Body of pancreas (tissue), 4 donors: ENCODE measurements at places on chromosomes 11 and 22.

DNA sequence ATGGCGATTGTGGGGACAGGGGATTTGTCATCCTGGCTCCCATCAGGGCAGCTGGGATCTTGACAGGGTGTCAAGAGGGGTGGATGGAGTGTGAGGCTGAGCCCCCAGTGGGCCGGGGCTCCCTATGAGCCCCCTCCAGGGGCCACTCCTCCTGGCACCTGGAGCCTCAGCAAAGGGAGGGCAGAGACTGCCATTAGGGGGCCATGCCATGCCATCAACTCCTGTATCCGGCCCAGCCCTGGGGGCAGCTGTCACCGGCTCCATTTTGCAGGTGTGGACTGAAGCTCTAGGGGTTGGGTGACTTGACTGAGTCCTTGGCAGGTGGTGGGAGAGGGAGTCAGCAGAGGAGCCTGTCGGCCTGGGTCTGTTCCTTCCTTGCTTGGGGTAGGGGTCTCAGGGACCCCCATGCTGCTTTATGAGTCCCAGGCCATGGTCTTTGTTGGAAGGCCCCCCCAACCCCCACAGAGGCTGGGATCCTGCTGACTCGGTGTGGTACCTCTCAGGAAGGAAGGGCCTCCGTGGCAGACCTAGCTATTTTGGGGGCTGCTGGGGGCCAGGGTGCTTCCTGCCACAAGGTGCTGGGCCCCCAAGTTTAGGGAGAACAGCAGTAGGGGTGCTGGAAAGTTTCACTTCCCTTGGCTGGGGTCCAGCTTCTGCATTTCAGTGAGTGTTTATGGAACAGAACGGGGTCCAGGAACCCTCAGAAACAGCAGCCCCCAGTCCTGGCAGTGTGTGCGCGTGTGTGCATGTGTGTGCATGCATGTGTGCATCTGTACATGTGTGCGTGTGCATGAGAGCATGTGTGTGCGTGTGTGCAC lies 1.5 kb downstream of the ACY3 start:
- no peak for DNase-seq
- peak overlapping the region; percentile 82 for H3K27ac ChIP-seq
- no peak overlapping the region for H3K4me3 ChIP-seq

DNA sequence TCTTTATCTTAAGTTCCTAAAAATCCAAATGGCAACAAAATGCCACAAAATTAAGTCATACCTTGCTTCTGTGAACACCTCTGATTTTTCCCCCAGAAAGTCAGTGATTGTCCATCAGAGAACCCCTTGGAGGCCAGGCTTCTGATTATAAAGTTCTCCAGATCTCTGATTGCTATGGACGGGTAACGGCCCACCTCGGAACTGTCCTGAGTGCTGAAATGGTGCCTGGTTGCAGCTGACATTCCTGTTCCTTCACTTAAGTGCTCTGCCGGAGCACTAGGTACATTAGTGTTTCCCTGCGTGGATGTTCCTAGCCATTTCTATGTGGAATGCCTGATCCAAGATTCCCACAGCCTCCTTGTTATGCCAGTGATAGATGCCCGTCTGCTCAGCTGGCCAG lies 85.0 kb downstream of the CHST1 start:
- DNase-seq, result no peak
- H3K4me1 ChIP-seq, result no peaks in the 10 kb centered on the region
- H3K36me3 ChIP-seq, result no peaks in the 10 kb centered on the region
- H3K27me3 ChIP-seq, result no peaks in the 10 kb centered on the region

DNA sequence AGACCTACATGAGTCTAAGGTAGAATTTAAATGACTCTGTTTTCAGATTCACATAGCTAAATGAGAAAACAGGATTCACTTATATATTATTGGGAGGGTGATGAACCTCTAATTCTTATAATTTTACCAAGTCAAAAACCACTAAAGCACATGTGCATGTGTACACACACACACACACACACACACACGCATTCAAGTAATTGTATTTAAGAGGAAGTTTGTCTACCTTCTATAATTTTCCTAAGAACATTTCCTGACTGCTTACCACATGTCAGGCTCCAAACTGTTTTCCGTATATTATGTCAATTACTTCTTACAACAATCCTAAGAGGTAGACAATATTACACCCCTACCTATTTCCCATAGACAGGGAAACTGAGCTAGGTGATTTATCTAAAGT lies 6.7 kb downstream of the RNF141 start:
- H3K4me1 ChIP-seq, result no peaks in the 10 kb centered on the region
- H3K36me3 ChIP-seq, result no peaks in the 10 kb centered on the region
- H3K27me3 ChIP-seq, result no peaks in the 10 kb centered on the region
- no peak overlapping the region for H3K4me3 ChIP-seq

GRCh38 chr11:34351051-34351450 lies 6.8 kb downstream of the ABTB2 start:
- no peaks in the 10 kb centered on the region for H3K27me3 ChIP-seq
- no peaks in the 10 kb centered on the region for H3K36me3 ChIP-seq
- H3K27ac ChIP-seq, result no peak overlapping the region

GRCh38 chr22:29801153-29801552 lies 34.0 kb downstream of the UQCR10 start:
- no peaks in the 10 kb centered on the region for H3K27me3 ChIP-seq
- no peak overlapping the region for H3K4me3 ChIP-seq
- no peak for DNase-seq
- peaks cover 37% of the 10 kb centered on the region for H3K4me1 ChIP-seq
- H3K27ac ChIP-seq, result peak overlapping the region; percentile 45
- peaks cover 20% of the 10 kb centered on the region for H3K36me3 ChIP-seq

DNA sequence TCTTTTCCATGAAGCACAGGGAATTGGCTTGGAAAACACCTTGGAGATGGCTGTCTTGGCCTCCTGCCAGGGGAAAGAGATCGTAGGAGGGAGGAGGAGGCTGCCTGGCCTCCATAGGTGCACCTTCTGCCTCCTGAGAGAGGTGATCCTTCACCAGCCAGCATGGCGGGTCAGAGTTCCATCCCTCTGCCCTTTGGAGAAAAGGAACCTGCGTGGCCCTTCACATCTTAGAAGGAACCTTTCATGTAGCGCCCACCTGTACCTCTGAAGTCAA lies 58.2 kb upstream of the DRD2 start:
- H3K36me3 ChIP-seq, result no peaks in the 10 kb centered on the region
- no peaks in the 10 kb centered on the region for H3K4me1 ChIP-seq
- H3K4me3 ChIP-seq, result no peak overlapping the region

GRCh38 chr22:24102366-24103200 lies 78.7 kb upstream of the SUSD2 start:
- DNase-seq, result peak; percentile 7
- H3K4me3 ChIP-seq, result no peak overlapping the region
- no peaks in the 10 kb centered on the region for H3K4me1 ChIP-seq
- peaks cover 18% of the 10 kb centered on the region for H3K36me3 ChIP-seq
- no peaks in the 10 kb centered on the region for H3K27me3 ChIP-seq

- H3K36me3 ChIP-seq, result no peaks in the 10 kb centered on the region
- DNase-seq, result peak; percentile 71
- no peaks in the 10 kb centered on the region for H3K27me3 ChIP-seq
- peaks cover 26% of the 10 kb centered on the region for H3K4me1 ChIP-seq
- H3K4me3 ChIP-seq, result no peak overlapping the region
These were observed 1.5 kb downstream of the SLC2A11 start for GRCh38 chr22:23859201-23859600.

GRCh38 chr11:71977743-71978418 lies 20.8 kb upstream of the IL18BP start:
- no peaks in the 10 kb centered on the region for H3K36me3 ChIP-seq
- no peaks in the 10 kb centered on the region for H3K27me3 ChIP-seq
- peak; percentile 69 for DNase-seq
- no peaks in the 10 kb centered on the region for H3K4me1 ChIP-seq
- no peak overlapping the region for H3K4me3 ChIP-seq

GRCh38 chr11:33437529-33437928 lies 180.3 kb downstream of the HIPK3 start:
- H3K27me3 ChIP-seq, result no peaks in the 10 kb centered on the region
- no peak overlapping the region for H3K4me3 ChIP-seq
- H3K27ac ChIP-seq, result no peak overlapping the region
- no peak for DNase-seq
- H3K4me1 ChIP-seq, result no peaks in the 10 kb centered on the region

DNA sequence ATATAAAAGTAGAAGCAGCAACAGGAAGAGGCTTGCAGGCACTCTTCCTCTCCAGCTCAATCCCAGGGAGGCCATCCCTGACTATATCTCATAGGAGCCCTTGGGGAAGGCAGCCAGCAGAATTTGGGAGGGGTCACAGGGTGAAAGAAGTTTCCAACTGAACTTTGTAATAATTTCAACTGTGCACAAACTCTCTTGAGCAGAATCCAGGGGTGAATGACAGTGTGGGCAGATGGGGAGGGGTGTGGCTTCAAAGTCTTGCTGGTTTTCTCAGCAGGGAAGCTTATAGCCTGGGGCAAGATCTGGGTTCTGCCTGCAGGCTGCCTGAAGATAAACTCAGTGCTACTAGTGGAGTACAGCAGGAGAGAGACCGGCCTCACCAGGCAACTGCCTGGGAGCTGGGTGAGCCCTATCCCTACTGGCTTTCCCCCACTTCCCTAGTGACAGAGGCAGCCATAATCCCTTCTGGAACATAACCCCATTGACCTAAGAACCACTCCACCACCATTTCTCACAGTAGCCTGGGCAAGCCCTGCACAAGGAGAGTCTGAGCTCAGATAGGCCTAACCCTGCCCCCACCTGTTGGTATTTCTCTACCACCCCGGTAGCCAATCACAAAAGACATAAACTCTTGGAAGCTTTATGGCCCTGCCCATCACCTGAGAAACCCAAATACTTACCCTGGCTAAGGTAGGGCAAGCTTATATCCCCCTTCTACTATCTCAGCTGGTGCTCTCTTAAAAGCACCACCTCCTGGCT lies 17.8 kb upstream of the TTC12 start:
- no peaks in the 10 kb centered on the region for H3K27me3 ChIP-seq
- no peaks in the 10 kb centered on the region for H3K4me1 ChIP-seq
- no peak overlapping the region for H3K4me3 ChIP-seq
- no peak for DNase-seq

DNA sequence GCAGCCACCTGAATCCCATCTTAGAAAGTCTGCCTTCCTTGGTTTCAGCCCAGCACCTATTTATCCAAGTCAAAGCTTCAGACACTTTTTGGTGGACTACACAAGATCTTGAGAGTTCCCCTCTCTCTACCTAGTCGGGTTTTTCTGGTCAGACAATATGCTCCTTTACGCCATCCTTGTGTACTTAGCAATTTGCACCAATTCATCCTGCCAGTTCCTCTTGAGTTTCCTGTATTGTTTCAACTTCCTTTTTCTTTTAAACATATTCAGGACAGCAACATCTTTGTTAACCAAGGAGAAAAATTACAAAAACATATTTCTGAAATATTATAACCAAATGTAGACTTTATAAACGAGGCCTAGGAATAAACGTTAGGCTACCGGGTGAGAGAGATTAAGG lies 368.2 kb upstream of the CADM1 start:
- no peak overlapping the region for H3K27ac ChIP-seq
- no peaks in the 10 kb centered on the region for H3K36me3 ChIP-seq
- DNase-seq, result no peak
- no peaks in the 10 kb centered on the region for H3K27me3 ChIP-seq

- no peak overlapping the region for H3K4me3 ChIP-seq
- no peaks in the 10 kb centered on the region for H3K27me3 ChIP-seq
- H3K36me3 ChIP-seq, result no peaks in the 10 kb centered on the region
- DNase-seq, result peak; percentile 65
- H3K27ac ChIP-seq, result no peak overlapping the region
These were observed 11.0 kb upstream of the PTPN5 start for GRCh38 chr11:18802381-18803257.

- H3K4me1 ChIP-seq, result peaks cover 18% of the 10 kb centered on the region
- H3K27me3 ChIP-seq, result no peaks in the 10 kb centered on the region
- H3K36me3 ChIP-seq, result no peaks in the 10 kb centered on the region
- no peak overlapping the region for H3K27ac ChIP-seq
- H3K4me3 ChIP-seq, result no peak overlapping the region
These were observed 18.2 kb downstream of the IFT27 start for GRCh38 chr22:36757668-36758211.

DNA sequence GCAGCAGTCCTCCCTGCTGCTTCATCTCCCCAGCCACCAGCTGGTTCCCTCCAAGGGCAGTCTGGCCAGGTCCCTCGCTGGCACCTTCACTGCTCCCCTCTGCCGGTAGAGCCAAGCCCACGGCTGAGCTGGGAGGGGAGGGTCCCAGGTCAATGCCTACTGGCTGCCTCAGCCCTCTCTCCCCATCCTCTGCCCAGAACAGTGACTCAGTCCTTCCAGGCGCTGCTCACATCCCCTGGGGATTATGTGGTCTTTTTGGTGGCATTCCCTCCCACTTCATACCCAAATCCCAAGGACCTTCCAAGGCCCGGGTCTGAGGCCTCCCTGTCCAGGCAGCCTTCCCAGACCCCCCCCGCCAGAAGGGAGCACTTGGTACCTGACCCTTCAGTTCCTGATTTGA lies 44.9 kb downstream of the WNT7B start:
- no peak for DNase-seq
- H3K36me3 ChIP-seq, result no peaks in the 10 kb centered on the region
- no peaks in the 10 kb centered on the region for H3K27me3 ChIP-seq
- no peak overlapping the region for H3K27ac ChIP-seq

DNA sequence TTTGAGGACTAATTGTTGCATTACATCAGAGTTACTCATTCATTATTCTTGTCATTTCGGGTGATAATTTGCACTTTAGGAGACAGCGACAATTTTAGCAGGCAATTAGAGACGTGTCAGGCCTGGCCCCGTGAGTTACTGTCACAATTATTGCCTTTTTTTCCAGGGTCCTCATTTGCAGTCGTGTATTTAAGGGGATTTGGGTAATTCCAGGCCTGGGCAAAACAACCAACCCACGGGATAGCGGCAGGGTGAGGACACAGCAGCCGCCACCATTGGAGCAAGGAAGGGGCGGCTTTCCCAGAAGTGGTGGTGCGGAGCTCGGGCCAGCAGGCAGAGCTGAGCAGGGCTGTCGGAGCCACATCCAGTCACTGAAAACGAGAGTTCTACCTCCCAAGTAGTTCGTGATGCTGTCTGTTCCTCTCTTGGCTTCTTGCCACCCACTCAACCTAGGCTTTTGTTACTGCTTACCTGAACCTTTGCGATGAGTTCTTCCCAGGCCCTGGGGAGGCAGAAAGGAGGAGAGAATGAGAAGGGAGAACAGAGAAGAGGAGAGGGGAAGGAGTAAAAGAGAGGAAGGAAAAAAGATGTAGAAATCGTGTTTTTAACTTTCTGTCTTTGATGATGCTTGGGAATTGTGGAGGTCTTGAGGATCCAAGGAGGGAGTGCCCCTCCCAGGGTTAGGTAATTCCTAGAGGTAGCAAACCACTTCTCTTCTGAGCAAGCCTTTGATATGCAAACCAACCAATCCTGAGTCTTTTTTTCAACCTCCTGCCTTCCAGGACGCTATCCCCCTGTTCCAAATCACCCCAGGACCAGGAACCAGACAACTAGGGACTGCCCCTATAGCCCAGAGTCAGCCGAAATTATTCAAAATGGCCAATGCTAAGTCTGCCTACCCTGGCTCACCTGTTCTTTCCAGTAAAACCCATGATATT lies 236.1 kb downstream of the MIAT start:
- no peaks in the 10 kb centered on the region for H3K27me3 ChIP-seq
- DNase-seq, result no peak
- no peak overlapping the region for H3K4me3 ChIP-seq
